ENCODE measurements at places on chromosomes 2 and 18.

GRCh38 chr2:238846378-238846627 is 1.6 kb upstream of the TWIST2 start:
- no peak overlapping the region for H3K27ac ChIP-seq
- H3K4me1 ChIP-seq, result no peaks in the 10 kb centered on the region
- H3K27me3 ChIP-seq, result peaks cover 52% of the 10 kb centered on the region
- no peaks in the 10 kb centered on the region for H3K36me3 ChIP-seq

DNA sequence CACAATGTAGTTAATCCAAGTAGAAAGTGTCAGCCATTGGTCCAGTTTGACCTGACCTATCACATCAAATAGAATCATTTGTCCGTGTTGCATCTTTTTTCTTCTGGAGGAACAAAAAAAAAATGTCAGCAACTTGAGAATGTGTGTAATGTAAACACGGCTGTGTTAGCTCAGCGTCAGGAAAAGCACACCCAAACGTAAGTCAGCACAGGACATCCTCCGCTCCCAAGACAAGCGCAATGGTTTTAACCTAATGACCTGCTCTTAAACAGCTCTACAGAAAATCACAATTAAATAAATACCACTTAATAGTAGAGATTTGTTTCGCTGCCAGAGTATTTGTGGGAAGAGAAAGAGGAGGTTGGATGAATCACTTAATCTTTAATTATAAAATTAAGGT is 59.4 kb downstream of the OSR1 start:
- H3K36me3 ChIP-seq, result no peaks in the 10 kb centered on the region
- no peaks in the 10 kb centered on the region for H3K4me1 ChIP-seq
- H3K27me3 ChIP-seq, result no peaks in the 10 kb centered on the region
- H3K4me3 ChIP-seq, result no peak overlapping the region
- DNase-seq, result no peak
- no peak overlapping the region for H3K27ac ChIP-seq

DNA sequence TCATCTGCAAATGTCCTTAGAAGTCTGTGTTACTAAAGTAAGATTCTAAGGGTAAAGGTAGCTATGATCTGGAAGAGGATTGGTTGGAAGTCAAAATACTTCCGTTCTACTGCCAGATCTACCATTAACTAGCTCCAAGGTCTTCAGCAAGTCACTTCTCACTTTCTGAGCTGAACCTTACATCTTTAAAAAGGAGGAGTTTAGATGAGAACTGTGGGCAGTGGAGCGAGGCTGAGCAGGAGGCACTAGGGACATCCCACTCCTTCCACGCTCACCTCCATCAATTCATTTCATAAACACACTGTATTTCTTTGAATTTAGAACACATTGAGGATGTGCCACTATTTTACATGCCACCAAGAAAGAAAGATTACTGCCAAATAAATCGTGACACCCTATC is 143.0 kb downstream of the ABCA12 start:
- H3K4me3 ChIP-seq, result no peak overlapping the region
- no peaks in the 10 kb centered on the region for H3K36me3 ChIP-seq
- no peak for DNase-seq
- no peak overlapping the region for H3K27ac ChIP-seq

DNA sequence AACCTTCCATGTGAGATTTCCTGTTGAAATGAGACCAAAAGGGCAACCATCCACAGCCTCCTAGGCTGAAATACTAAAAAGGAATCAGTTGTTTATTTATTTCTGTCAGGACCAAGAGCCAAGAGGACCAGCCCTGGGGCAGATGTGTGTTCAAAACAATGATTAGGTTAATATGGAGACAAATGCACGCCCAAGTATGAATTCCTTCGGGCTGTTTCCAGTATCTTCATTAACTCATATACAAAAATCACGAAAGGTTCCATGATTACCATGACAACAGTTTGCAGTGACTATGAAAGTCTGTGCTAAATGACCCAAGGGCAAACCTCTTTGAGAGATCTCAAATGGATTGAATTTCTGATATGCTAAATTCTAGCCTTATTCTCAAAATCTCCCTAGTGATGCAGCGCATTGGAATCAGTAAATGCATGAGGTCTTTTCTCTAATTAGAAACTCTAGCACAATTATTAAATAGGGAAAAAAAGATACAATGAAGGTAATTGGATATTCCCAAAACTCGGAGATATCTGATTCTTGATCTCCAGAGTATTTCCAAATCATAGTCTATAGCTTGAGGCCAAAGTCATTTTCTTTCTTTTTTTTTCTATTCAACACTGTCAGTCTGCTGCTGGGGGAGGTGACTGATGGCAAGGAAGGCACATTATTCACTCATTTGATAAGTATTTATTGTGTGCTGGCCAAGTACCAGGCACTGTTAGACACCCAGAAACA is 35.6 kb downstream of the VIT start:
- H3K27me3 ChIP-seq, result no peaks in the 10 kb centered on the region
- no peaks in the 10 kb centered on the region for H3K4me1 ChIP-seq
- H3K27ac ChIP-seq, result no peak overlapping the region
- H3K4me3 ChIP-seq, result no peak overlapping the region
- no peak for DNase-seq
- no peaks in the 10 kb centered on the region for H3K36me3 ChIP-seq

DNA sequence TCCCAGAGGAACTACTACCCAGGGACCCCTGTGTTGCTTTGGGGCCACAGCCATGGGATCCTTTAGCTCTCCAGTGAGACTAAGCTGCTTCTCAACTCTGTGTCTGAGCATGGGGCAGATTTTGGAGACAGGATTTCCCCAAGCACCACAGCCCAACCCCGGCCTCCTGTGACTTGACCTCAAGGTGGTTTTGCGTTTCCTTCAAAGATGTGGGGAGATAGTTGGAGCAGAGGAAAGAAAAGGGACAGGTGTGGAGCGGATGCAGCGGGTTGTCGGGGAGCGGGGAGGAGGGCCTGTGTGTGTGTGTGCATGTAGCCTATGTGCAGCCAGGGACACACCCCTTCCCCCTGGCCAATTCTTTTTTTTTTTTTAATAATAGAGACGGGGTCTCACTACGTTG is 10.2 kb downstream of the ARID5A start:
- no peaks in the 10 kb centered on the region for H3K27me3 ChIP-seq
- no peak for DNase-seq
- peaks cover 58% of the 10 kb centered on the region for H3K36me3 ChIP-seq
- H3K4me3 ChIP-seq, result peak overlapping the region; percentile 56
- peaks cover 55% of the 10 kb centered on the region for H3K4me1 ChIP-seq
- peak overlapping the region; percentile 21 for H3K27ac ChIP-seq

- H3K27ac ChIP-seq, result no peak overlapping the region
- H3K36me3 ChIP-seq, result no peaks in the 10 kb centered on the region
These were observed 15.3 kb upstream of the ALLC start for GRCh38 chr2:3642521-3643215.

DNA sequence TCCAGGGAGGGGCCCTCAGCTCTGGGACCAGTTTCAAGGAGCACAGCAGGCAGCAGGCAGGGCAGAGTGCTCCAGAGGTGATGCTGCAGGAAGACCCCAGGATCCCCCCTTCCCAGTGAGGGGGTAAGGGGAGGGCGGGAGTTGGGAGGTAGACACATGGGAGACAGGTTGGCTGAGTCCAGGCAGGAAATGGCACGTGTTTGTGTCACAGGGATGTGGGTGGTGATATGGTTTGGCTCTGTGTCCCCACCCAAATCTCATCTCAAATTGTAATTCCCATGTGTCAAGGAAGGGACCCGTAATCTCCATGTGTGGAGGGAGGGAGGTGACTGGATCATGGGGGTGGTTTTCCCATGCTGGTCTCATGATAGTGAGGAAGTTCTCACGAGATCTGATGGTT is 25.2 kb upstream of the OTOS start:
- H3K27me3 ChIP-seq, result no peaks in the 10 kb centered on the region
- H3K36me3 ChIP-seq, result no peaks in the 10 kb centered on the region
- DNase-seq, result no peak
- no peak overlapping the region for H3K4me3 ChIP-seq
- H3K4me1 ChIP-seq, result no peaks in the 10 kb centered on the region

DNA sequence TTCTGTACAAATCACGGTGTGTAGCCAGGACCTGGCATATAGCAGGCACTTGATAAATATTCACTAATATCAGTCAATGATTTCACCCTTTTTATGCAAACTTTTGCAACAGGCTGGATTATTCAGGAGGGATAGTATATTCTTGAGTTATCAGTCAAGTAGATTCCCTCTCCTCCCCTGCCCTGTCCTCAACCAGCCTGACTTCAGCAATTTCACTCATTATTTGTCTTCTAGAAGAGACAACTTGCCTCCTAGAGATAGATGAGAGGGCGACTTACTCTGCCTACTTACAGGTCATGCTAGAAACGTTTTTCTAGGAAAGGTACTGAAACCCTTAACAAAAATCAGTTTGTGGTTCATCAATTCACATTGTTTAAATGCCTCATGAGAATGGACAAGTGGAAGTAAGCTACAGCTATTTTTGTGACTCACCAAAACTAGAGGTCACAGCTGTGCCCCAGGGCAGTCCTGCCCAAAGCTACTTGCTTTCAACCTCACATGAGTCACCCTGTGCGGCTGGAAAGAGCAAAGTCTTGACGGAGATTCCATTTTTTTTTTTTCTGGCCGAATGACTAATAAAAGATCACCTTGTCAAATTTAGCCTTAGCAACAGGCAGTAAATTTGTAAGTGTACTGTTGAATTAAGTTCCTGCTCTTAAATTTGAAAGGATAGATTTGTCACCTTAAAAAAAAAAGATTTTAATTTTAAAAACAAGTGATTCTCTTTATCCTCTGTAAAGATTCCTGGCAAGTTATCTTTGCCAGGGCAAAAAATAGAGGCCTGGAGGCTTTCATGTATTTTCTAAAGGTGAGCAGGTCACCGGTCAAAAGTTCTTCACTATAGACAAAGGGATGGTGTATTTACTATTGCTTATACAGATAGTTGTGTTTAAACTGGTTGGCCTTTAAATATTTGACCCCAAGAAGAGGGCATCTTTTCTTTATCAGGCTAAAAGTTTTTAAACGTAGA is 109.0 kb upstream of the SLC35G4 start:
- H3K36me3 ChIP-seq, result no peaks in the 10 kb centered on the region
- H3K27ac ChIP-seq, result no peak overlapping the region
- H3K4me3 ChIP-seq, result no peak overlapping the region
- peaks cover 4% of the 10 kb centered on the region for H3K27me3 ChIP-seq
- no peak for DNase-seq
- H3K4me1 ChIP-seq, result no peaks in the 10 kb centered on the region

All from activated T-helper 1 cell treated with anti-CD3 and anti-CD28 coated beads, Interleukin-12 subunit alpha, Interleukin-12 subunit beta, Interleukin-2, Interleukin-4 antibody, amounts not matched to agents 30 ng/mL and 10 ng/mL and 1 ng/mL, durations not matched to agents 14 hours and 24 hours and 36 hours (primary cell).